ENCODE measurements at places on chromosomes 2 and 18.

DNA sequence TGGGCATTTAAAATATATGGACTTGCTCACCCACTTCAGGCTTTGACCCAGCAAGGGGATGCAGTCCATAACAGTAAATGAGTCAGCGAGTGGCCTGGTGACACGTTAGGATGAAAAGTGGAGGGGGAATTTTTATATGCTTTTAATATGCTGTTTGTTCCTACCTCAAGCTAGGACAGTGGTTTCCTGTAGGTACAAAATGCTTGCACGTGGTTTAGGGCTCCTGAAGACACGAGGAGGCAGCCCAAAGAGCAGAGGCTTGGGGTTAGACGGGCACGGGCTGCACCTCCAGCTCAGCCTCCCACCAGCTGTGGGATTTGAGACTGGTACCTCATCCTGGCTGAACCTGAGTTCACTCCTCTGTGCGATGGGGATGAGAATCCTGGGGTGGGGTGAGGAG, 306.2 kb upstream of the CXCR4 start:
- peak; percentile 54 for DNase-seq

DNA sequence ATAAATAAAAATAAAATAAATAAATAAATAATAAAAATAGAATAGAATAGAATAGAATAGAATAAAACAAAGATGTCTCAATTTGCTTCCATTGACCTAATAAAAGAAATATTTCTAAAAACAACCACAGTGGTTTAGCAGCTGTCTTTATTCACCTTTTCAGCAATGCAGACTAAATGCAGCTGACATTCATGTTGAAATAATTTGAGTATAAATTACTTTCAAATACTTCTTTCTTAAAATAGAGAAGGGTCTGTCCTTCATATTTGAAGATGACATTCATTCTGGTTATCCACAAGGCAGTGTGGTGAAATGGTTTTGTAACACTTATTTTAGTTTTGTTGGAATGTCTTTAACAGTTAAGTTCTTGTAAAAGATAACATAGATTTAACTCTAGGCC, 469.4 kb downstream of the IRS1 start:
- DNase-seq = no peak

- no peak for DNase-seq
Measured at GRCh38 chr2:120538691-120539423, 192.9 kb downstream of the INHBB start.

GRCh38 chr2:200787351-200788120, 24.2 kb upstream of the BZW1 start:
- no peak for DNase-seq

GRCh38 chr2:240013343-240013742, 11.8 kb downstream of the NDUFA10 start:
- no peak for DNase-seq

DNA sequence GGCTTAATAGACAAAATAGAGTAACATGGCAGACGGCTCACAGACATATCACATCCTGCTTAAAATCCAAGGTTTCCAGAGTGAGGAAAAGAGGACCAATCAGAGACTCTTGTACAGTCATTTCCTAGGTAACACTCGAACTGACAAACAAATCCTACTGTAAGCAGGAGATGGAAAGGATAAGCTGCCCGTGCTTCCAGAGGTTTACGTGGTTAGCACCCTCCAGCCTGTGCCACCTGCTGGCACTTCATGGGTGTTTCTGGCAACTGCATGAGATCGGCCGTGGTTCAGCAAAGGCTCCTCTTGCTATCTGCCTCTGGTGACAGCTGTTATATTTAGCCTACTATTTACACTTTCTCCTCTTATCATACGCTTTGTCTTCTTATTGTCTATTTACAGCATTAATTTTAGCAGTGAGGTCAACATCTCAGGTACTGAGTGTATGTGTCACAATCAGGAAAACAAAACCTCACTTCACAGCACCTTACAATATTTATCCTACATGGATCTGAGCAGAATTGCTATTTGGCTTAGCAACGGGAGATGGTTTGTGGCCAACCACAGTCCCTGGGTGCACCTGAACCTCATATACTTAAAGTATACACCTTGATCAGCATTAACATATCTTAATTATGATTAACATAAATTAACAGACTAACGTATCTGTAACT, 226.9 kb downstream of the TMEM163 start:
- no peak for DNase-seq

- no peak for DNase-seq
Measured at GRCh38 chr2:127593228-127594115, 52.5 kb upstream of the GPR17 start.

DNA sequence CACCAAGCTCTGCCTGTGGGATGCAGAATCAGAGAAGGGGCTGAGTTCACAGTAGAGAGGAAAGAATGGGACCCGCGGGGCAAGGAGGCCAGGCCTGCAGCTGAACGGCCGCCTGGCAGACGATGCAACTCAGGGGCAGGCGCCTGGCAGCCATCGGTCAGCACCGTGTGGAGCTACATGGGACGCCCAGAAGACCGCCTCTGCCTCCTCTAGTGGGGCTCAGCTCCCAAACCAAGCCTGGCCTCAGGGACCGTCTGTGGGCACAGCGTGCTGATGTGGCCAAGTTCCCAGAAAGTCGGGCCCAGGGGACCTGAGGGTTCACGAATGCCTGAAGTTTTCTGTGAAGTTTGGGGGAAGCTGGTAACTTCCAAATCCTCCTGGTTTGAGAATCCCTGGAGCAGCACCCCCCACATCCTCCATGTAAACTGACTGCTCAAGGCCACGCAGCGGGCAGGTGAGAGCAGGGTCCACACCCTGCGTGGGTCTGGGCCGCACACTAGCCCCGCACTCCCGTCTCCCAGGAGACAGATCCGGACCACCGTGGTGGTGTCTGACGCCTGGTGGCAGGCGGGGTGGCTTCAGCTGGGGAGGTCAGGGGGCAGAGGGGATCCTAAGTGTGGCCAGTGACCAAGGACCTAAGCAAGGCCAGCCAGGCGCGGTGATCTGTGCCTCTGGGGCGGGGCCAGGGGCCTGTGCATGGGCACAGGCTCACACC, 14.6 kb downstream of the SNORC start:
- no peak for DNase-seq

DNA sequence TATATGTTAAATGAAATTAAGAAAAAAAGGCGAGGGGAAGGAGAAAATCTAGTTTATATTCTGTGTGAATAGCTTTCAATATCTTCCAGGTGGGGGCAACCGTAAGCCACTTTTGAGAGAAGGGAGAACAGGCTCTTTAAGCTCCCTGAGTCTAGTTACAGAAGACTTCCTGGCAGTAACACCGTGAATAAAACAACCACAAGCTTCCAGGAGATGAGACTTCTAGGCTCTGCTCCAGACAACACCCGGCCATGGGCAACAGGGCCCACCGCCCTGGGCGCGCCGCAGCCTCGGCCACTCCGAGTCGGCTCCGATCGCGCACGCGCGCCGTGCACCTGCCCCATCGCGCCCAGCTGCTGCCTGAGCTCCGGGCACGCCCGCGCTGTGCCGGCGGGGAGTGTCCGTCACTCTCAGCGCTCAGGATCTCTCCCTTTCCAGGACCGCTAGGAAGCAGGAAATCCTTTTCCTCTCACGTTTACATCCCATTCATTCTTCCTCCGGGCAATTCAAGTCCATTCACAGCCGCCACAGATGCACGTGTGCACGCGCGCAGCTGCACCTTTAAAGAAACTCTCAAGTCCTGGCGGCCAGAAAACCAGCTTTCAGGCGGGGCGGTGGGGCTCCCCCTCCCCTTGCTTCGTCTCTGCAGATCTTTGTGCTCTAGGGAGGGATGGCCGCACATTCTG, 19.4 kb upstream of the PAX3 start:
- DNase-seq = no peak

GRCh38 chr2:207762146-207762545, 7.6 kb downstream of the FZD5 start:
- no peak for DNase-seq

- peak; percentile 64 for DNase-seq
Measured at GRCh38 chr18:76922107-76922506, 99.8 kb downstream of the ZNF236 start.

GRCh38 chr2:67526283-67526682, 129.2 kb downstream of the ETAA1 start:
- no peak for DNase-seq

DNA sequence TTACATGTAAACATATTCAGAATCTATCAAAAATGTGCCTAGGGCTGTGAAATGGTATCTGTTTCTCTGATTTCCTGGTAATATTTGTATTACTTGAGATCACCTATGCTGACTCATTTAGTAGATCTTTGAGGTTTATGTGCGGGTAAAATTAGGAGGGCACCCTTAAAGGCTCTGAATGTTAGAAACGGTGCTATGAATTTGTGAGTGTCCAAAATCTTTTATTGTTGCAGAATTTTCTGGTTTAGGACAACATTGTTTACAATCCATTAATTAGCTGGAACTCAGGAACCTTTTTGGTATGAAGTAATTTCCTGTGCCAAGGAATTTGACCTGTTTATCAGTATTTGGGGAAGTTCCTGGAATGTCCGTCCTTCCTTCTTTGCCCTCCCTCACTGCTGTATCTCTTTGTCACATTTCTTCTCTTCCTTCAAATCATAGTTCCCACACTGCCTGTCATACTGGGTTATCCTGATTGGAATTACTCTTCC, 130.5 kb downstream of the TANC1 start:
- no peak for DNase-seq

- DNase-seq = no peak
Measured at GRCh38 chr2:237243487-237243886, 157.8 kb downstream of the COPS8 start.

- no peak for DNase-seq
Measured at GRCh38 chr2:239268082-239268481, 132.7 kb downstream of the HDAC4 start.

GRCh38 chr2:190592831-190593230, 56.1 kb upstream of the NAB1 start:
- DNase-seq = no peak

- DNase-seq = no peak
Measured at GRCh38 chr2:17877811-17878280, 621 bp upstream of the KCNS3 start.

DNA sequence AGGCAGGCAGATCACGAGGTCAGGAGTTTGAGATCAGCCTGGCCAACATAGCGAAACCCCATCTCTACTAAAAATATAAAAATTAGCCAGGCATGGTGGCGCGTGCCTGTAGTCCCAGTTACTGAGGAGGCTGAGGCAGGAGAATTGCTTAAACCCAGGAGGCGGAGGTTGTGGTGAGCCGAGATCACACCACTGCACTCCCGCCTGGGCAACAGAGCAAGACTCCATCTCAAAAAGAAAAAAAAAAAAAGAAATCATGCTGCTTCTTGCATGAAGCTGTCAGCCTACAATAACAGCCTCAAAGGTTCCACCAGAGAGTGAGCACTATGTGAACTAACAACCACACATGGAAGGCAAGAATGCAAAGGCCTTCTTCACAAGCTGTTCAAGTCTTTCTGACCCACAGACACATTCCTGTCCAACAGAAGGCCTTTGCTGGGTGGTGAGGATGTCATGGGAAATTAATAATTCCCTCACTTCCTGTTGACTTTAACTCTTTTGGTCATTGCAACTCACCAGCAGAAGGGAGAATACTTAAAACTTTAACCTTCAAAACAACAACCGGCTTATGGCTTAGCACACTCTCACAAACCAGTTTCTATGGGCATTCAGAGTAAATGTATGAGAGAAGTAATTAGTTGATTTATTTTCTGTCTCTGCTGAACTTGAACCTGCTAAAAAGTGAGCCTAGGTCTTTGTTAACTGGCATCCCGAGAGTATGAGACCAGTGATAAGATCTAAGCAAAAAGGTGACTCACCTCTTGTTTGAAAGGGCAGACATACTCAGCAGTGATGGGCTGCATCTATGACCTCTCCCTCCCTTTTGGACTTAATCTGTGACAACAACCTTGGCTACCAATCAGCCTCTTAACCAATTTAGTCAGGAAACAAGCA, 11.8 kb downstream of the PLEKHM3 start:
- no peak for DNase-seq

GRCh38 chr18:48217258-48218250, 191.6 kb downstream of the ZBTB7C start:
- DNase-seq = no peak

DNA sequence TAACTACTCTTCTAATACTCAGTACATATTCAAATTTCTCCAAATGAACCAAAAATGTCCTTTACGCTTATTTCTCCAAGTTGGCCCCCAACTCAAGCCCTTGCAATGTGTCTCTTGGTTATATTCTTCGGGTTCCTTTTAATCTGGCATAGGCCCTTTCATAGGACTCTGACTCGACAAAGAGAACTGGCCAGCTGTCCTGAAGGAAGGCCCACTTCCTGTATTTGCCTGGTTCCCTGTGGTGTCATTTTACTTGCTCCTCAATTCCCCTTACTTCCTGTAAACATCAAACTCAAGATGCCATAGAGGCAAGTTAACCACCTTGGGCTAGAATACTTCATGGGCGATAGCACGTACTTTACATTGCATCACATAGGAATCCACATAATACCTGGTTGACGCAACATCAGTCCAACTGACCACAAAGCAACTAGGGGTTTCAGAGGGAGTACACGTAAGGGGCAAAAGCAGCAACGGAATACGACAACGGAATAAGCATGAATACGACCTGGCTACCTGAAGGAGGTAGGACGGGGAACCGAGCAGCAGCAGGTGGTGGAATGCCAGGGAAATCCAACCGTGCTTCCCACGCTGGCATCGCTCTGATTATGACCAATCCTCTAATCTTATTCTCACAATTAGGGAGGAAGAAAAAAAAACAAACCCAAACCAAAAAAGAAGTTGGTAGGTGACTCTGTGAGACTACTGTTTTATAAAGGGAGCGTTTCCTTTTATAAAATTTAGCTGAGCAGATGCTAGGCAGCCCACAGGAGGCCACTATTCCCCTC, 823 bp upstream of the GORASP2 start:
- DNase-seq = no peak

- DNase-seq = no peak
Measured at GRCh38 chr2:85628658-85629057, 12.7 kb downstream of the USP39 start.

DNA sequence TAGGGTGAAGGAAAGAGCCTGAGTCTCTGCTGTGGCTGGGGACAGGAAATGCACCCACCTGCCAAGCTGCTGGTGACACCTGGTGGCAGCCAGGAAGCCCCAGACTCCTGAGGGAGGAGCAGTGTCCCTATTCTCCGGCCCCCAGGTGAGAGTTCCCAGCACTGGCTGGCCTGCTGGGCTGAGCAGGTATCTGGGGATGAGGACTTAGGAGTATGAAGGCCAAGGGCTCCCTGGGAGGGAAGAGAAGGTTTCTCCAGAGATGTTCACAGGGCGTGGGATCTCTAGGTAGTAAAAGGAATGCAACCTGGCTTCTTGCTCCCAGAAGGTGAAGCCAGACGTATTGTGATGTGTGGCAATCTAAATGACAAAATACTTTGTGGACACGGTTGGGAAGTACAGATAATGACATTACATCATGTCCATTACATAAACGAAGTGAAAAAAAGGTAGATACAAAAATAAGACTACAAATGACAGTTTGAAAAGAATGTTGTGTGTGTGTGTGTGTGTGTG, 75.8 kb upstream of the SLC1A4 start:
- peak; percentile 34 for DNase-seq

DNA sequence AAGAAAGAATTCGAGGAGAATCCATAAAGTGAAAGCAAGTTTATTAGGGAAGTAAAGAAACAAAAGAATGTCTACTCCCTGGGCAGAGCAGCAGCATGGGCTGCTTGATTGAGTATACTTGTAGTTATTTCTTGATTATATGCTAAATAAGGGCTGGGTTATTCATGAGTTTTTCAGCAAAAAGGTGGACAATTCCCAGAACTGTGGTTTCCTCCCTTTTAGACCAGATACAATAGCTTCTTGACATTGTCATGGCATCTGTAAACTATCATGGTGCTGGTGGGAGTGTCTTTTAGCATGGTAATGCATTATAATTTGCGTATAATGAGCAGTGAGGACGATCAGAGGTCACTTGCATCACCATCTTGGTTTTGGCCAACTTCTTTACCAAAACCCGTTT, 25.6 kb upstream of the TBC1D8 start:
- DNase-seq = no peak

- DNase-seq = no peak
Measured at GRCh38 chr2:191144217-191144616, 6.6 kb downstream of the STAT4 start.
